ENCODE measurements at places on chromosomes 6 and 20.

DNA sequence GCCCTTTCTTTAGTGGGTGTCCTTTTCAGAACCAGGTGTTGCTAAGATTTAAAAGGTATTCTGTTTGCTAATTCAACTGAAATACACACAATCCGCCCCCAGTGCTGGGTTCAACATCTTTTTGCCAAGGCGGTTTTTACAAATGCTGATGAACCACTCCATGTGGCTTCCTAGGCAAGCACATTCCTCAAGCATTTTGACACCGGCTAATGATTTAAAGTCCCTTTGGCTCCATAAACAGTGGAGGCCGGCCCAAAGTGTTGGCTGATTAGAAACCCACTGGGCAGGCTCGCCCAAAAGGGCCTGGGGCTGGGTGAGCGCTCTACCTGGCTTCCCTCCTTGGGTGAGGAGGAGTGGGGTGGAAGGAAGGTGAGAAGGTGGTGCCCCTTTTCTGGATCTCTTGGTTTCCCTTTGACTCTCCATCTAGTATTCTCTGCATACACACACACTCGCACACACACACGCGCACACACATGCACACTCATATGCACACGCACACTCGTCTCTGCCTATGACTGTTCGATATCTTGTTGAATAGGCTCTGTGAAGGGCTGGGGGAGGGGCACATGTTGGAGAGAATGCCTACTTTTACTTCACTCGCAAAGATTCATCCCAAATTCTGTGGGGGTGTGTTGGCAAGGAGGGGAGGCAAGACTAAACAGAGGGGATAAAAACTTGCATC lies 66.7 kb upstream of the ARMC2 start:
- no peak for DNase-seq

- DNase-seq, result peak; percentile 23
Observed at GRCh38 chr20:51500936-51501335, 41.6 kb downstream of the NFATC2 start.

DNA sequence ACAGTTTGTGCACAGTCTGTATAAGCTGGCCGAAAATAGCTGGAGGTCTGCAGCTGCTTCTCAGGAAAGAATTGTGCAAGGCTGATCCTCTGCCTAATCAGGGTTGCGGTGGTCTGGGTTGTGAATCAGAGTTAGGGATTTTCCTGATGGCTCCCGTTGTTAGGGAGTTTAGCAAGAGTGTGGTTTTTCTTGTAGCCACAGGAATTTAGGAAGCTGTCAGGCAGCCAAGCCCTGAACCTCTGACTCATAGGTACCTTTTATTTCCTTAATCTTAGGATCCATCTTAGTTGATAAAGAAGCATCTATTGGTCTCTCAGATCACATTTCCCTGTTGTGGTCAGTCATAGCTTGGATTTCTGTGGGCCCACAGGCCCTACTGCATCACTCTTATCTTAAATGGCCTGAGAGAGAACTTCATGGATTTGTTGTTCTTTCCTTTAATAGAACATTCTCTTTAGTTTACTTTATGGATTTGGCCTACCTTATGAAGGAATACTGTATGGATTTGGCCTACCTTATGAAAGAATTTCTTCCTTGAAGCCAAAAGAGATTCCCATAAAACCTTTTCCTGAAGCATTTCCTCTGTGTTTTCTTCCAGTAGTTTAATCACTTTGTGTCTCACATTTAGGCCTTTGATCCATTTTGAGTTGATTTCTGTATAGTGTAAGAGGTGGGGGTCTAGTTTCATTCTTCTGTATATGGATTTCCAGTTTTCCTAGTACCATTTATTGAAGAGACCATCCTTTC lies 10.3 kb downstream of the KIF25 start:
- peak; percentile 73 for DNase-seq

DNA sequence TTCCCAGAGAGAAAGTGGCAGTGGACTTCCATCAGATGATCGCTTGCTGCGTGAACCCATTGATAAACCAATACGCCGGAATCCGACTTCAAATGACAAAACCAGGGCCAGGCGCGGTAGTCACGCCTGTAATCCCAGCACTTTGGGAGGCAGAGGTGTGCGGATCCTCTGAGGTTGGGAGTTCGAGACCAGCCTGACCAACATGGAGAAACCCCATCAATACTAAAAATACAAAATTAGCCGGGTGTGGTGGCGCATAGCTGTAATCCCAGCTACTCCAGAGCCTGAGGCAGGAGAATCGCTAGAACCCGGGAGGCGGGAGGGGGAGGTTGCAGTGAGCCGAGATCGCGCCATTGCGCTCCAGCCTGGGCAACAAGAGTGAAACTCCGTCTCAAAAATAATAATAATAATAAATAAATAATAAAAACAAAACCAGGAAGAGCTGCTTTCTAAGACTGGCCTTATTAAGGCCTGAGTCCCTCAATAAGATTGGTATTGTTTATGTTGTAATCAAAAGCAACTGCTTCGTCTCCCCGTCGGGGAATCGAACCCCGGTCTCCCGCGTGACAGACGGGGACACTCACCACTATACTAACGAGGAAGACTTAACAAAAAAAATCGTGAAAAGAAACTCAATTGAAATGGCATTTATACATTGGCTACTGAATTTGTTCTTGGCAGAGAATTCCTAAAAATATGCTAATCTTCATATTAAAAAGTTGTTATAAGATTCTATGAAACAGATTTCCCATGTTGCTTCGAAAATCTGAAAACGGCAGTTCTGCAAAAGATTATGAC lies 110.2 kb upstream of the ZNF184 start:
- DNase-seq, result peak; percentile 79

GRCh38 chr6:106097411-106098231 lies 11.5 kb downstream of the PRDM1 start:
- DNase-seq, result peak; percentile 77

Measured in NB4 (cell line).